ENCODE measurements at places on chromosomes 16 and 17.

- DNase-seq = no peak
These were observed 24.2 kb downstream of the ZNRF1 start for GRCh38 chr16:75023009-75023408.

GRCh38 chr16:87762071-87762571 is 3.7 kb downstream of the KLHDC4 start:
- no peak for DNase-seq

GRCh38 chr16:67395458-67396158 is 2.3 kb upstream of the TPPP3 start:
- DNase-seq = no peak

DNA sequence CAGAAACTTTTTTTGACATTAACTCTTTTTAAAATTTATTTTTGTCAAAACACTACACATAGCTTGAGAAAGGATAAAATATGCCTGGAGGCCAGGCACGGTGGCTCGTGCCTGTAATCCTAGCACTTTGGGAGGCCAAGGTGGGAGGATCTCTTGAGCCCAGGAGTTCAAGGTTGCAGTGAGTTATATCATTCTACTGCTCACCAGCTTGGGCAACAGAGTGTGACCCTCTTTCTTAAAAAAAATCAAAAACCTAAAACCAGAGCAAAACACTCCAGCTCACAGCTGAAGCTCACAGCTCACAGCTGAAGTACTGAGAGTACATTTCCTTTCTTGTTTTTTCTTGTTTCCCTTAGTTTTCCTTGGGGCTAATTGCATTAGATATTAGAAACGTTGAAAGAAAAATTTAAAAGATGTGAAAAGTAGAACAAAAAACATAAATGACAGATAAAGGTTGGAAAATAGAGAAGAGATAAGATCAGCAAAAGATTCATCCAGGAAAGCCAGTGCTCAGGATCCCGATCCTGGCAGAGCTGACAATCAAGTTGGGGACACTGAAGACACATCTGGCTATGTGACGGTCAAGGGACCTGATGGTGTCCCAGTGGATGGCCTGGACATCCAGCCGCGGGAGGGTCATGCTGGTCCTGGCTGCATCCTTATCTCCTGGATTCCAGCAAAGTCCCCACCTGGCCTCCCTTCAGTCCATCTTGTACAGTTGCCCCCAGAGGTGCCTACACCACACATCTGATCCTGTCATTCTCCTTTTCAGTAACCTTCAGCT is 9.8 kb downstream of the CHST6 start:
- DNase-seq = no peak

- no peak for DNase-seq
These were observed 128.4 kb upstream of the RCVRN start for GRCh38 chr17:10033449-10033848.

- DNase-seq = no peak
These were observed 15.9 kb downstream of the POLR3E start for GRCh38 chr16:22312897-22313781.

- no peak for DNase-seq
These were observed 225.4 kb upstream of the NLRP1 start for GRCh38 chr17:5809580-5810188.

DNA sequence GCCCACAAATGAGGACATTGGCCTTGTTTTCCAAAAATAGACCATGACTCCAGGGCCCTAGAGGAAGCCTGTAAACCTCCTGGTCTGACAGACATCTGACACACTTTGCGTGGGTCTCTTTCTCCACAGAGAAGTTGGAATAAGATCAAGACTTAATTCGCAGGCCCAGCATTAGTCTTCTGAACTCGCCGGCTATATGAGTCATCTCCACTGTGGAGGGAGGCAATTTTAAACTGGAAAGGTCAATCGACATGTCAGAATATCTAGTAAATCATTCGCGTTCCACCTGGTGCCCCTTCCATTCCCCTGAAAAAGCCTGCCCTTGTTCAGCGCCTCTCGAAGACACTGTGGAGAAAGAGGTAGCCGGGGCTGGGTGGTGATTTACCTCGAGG is 140.1 kb downstream of the CLEC16A start:
- DNase-seq = no peak

DNA sequence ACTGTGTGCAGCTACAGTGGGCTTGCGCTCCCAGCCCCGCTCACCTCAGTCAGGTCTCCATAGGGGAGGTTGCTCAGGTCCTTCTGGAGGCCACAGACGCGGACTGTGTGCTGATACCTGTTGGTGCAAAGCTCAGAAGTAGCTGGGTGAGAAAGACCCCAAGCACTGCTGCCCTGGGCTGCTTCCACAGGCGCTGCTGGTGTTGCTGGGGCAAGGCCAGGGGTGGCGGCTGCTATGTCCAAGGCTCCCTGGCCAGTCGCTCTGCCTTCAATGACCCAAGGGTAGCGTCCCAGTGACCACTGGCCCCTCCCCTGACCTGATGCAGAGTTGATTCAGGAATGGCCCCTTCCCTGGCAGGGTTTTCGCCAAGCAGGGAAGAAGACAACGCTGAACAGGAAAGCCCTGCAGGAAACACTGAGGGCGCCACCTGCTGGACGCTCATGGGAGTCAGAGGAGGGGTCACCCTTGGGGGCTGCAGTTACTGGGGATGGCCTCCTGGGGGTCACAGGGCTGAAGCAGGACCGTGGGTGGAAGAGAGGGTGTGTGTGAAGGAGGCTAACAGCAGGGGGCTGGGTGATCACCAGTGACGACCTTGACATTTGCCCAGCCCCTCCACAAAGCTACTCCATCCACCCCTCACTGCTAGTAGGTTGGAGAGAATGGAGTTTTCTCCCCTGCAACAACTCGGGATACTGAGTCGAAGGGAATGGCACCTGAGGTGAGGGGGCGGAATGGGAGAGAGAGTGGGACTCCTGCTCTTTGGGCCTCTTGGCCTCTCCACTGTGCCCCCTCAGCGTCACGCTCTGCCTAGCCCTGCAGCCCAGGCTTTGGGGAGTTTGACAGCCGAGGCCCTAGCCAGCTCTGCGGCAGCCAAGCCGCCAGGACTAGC is 38.3 kb downstream of the ABCC12 start:
- DNase-seq = peak; percentile 5

DNA sequence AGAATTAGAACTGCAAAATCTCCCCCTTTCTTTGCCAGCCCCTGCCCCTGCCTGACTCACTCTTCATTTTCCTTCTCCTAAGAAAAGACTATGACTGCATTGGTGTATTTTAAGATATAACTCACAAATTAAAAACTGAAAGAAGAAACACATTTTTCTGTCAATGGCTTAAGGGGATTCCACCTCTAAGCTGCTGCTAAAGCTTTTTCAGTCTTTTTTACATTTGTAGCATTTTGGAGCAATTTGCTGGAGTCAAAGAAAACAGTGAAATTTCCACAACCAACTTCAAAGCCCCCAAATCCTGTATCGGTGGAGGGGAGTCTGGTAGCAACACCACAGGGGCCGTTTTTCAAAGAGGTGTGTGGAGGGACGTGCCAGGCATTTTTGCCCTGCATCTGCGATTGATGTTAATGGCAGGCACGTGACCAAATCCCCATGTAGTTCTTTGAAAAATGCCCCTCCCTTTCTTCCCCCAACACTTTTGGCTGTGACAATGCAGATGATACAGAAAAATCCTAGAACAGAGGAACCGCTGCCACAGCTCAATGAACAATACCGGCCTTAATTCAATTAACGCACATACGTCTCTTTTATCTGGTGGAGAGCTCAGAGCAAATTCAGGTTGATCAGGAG is 28.5 kb downstream of the MAF start:
- no peak for DNase-seq

GRCh38 chr17:51087072-51087757 is 33.5 kb downstream of the SPAG9 start:
- DNase-seq = no peak

GRCh38 chr16:14301169-14302030 is 230.3 kb downstream of the MRTFB start:
- DNase-seq = no peak

DNA sequence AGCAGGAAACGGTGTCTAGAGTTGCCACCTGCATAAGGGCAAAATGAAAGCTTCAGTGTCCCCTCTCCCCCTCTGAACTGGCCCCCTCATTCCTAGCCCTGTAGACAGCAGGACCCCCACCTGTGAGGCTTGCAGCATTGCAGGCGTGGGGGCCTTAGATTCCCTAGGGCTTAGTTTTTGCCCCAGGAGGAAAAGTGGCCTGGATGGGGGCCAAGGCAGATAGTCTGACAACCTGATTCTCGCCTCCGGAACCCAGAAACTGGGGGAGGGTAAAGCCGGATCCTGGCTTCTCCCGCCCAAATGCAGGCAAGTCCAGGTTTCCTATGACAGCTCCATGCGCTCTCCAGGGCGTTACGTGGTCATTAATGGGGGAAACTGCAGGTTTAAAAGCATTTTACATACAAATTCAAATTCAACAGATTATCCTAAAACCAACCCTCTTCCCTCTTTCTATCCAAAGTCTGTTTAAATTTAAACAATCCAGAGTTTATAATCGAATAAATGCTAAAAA is 678 bp upstream of the HOXB6 start:
- DNase-seq = no peak

DNA sequence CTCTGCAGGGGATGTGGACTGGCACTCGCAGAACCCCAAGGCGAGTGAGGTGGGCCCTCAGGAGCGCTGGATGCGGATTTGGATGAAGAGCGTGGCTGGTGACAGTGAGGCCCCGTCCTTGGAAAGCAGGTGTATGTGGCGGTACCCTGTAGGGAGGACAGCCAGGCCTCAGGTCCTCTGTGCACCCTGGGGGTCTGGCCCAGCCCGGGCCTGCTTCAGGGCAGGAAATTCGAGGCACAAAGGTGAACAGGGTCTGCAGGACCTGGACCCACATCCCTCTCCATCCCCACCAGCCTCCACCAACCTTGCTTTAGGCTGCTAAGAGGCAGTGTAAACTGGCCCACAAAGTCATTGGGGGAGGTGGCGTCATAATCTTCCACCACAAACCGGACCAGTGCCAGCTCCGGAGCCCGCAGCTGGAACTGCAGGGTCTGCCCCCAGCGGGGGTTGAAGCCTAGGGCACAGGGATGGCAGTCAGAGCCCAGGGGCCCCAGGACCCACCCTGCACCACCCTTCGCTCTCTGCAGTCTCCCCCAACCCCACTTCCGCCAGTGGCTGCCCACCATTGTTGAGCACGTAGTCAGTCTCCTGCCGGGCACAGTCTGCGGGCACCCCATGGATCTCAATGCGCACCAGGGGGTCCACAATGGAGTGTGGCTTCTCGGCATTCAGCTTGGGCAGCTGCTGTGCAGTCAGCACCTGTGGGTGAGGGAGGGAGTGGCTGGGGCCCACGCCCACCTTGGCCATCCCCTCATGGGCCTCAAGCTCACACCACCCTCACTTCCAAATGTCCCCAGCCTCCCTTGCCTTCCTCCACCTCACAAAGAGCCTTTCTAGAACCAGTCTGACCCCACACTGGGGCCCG is 19.5 kb downstream of the PLCD3 start:
- DNase-seq = no peak

DNA sequence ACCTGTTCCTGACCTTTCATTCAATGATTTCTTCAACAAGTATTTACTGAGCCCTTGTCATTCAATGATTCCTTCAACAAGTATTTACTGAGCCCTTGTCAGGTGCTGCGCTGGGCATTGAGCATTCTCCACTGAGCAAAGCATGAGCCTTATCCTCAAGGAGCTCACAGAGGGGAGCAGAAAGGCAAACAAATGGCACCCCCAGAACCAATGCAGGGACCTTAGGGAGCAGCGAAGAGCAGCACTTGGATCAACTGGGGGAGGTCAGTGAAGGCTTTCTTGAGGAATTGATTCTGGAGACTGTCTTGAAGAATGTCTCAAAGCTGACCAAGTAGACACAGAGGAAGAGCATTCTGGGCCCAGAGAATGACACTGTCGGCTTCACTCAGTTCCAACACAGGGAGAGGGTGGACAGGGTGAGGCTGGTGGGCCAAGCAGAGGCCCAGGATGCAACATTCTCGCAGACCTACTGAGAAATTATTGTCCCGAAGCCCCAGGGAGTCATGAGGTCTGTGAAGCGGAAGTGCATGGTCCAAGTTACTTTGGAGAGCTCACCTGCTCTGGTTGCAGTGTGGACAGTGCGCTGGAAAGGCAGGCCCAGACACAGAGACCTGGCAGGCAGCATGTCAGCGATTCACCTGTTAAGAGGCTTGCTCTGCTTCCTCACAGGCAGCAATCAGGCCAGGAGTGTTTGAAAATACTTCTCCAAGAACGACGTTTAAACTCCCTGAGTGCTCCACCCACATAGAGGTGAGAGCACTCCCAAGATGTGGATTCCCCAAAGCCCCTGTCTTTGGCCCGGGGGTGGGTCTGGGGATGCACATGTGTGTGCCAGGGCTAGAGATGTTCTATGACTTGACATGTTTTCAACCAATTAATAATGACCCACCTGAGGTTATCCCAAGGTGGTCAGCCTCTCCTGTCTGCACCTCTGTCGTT is 3.2 kb upstream of the MPO start:
- no peak for DNase-seq

- DNase-seq = no peak
These were observed 109.5 kb downstream of the CDH8 start for GRCh38 chr16:61926766-61927165.

GRCh38 chr17:50161911-50162288 is 3.9 kb upstream of the SGCA start:
- DNase-seq = no peak

- DNase-seq = no peak
These were observed 10.4 kb downstream of the NCBP3 start for GRCh38 chr17:3835410-3836229.

DNA sequence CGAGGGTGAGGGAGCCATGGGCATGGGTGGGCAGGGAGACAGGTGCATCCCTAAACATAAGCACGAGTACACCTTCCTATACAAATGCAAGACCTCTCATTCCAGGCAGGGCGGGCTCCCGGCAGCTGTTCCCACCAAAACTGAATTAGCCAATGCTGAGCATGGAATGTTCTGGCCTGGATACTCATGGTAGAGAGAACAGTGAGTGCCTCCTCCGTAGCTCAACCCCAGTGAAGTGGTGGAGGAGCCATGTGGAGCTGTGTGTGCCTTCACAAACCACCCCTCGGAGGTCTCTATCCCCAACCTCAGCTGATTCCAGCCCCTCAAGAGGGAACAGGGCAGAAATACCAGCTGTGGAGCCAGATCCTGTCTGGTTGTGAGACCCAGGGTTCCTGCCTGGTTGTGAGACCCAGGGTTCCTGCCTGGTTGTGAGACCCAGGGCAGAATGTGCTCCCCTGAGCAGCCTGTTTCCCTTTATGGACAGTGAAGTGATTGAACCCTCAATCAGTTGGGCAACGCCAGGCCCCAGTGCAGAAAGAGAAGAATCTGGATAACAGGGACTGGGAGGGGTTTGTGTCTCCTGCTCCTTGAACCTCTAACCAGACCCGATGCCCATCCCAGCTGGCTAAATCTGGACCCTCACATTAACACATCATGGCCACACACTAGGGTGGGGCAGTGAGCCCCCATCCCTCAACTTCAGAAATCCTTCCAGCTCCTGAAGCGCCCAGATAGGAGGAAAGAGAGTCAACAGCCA is 2.4 kb upstream of the CDH16 start:
- DNase-seq = no peak

- no peak for DNase-seq
These were observed 918 bp upstream of the KRABD2 start for GRCh38 chr17:8377422-8377821.

- no peak for DNase-seq
These were observed 4.9 kb downstream of the THRA start for GRCh38 chr17:40067710-40068109.

DNA sequence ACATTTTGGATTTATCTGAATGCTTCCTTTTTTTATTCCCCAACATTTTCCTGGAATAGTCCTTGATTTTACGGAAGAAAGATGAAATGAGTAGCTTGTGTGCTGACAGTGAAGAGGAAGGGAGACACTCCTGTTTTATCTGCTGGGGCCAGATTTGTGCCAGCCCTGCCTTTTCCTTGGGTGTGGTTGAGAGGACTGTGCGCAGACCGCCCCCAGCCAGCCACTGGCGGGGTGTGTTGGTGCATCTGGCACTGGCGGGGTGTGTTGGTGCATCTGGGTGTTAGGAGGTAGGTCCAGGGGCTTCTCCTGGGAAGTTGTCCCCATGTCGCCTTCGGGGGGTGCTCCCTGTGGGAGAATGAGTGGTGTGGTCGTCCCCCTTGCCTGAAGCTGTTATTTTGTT is 39.5 kb downstream of the RAP1GAP2 start:
- no peak for DNase-seq

Data from effector memory CD4-positive, alpha-beta T cell (primary cell).